ENCODE measurements at places on chromosomes 2 and 18. TPM values are rescaled to one million over a fixed set of nuclear protein-coding genes. Genes with fewer than 3 reads are reported as not detected.
A peak's percentile ranks its signal among the peaks of the same experiment; 100 is the strongest.

DNA sequence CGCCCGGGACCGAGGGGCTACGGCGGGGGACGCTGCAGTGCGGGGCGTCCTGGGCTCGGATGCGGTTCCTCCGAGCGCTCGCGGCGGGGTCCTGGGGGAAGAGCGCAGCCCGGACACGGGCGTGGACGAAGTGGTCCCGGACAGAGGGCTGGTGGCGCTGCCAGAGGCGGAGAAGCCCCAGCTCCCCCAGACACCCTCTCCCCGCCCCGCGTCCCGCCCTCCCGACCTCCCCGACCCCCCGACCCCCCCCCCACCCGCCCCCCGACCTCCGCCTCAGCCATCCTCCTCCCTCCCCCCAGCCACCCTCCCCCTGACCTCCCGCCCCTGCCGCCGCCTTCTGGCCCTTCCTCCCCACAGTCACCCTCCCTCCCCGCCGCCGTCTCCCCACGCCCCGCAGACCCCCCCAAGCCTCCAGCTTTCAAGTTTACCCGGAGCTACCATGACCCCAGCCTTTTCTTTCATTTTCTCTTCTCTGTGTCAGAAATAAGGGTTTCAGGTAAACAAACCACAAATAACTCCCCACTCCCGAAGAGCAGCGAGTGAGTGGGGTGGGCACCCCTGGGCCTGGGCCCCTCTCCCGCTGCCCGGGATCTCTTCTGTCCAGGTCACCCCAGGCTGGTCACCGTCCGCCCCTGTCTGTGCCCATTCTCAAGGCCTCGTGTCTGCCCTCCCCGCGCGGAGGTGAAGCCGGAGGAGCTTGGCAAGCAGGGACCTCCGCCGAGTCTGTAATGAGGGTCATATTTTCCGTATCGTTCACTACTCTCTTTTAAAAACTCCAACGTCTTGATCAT, 5.1 kb downstream of the NFATC1 start:
- H3K27ac ChIP-seq: peak overlapping the region; percentile 96
- no peaks in the 10 kb centered on the region for H3K27me3 ChIP-seq
- peak overlapping the region; percentile 83 for H3K4me3 ChIP-seq
- peak; percentile 86 for DNase-seq
- H3K4me1 ChIP-seq: peaks cover 49% of the 10 kb centered on the region

- H3K36me3 ChIP-seq: no peaks in the 10 kb centered on the region
- no peak overlapping the region for H3K27ac ChIP-seq
- H3K4me3 ChIP-seq: no peak overlapping the region
- no peaks in the 10 kb centered on the region for H3K4me1 ChIP-seq
Observed at GRCh38 chr2:48749291-48750127, 6.0 kb downstream of the LHCGR start.

- H3K36me3 ChIP-seq: no peaks in the 10 kb centered on the region
- no peaks in the 10 kb centered on the region for H3K4me1 ChIP-seq
- DNase-seq: no peak
- no peaks in the 10 kb centered on the region for H3K27me3 ChIP-seq
Observed at GRCh38 chr2:79638410-79638809, 125.6 kb downstream of the CTNNA2 start.

The TDRD15 gene
- total RNA-seq: not detected

- no peak overlapping the region for H3K4me3 ChIP-seq
- no peaks in the 10 kb centered on the region for H3K36me3 ChIP-seq
- H3K27me3 ChIP-seq: peaks cover 4% of the 10 kb centered on the region
- no peaks in the 10 kb centered on the region for H3K4me1 ChIP-seq
- no peak overlapping the region for H3K27ac ChIP-seq
- no peak for DNase-seq
Observed at GRCh38 chr2:109507217-109507616, 106.5 kb downstream of the SEPTIN10 start.

The MC4R gene
- not detected for total RNA-seq

The RAB6C gene
- not detected for total RNA-seq

The ALPI gene
- not detected for total RNA-seq

GRCh38 chr2:54908591-54908990, 141.7 kb downstream of the RTN4 start:
- no peak overlapping the region for H3K27ac ChIP-seq
- peaks cover 12% of the 10 kb centered on the region for H3K4me1 ChIP-seq
- H3K36me3 ChIP-seq: no peaks in the 10 kb centered on the region
- no peak for DNase-seq
- H3K27me3 ChIP-seq: peaks cover 15% of the 10 kb centered on the region

DNA sequence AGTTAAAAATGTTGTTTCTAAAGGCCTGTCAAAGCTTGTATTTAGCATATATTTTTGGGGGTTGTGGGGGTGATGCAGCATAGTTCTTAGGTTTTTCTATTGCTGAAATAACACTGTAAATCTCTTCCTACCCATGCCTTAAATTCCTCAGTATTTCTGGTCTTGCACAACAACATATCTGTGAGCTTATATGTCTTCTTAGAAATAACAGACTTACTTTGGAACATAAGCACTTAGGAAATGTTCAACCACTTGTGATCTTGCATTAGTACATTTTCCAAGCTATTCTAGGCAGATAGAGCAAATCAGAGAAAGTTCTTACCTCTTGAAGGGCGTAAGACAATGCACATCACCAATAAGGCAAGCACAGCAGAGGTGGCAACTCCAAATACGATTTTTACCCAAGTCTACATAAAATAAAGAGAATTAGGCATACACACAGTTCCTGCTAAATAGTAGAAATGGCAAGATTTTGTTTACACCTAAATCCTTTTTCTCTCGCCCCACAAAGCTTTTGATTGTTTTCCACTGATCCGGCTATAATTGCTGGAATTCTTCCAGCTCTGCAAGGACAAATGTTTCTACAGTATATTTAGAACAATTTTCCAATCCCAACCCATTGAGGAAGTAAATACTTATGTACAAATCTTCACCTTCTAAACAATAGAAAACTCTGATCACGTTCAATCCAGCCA, 512 bp downstream of the FAP start:
- H3K4me1 ChIP-seq: no peaks in the 10 kb centered on the region
- H3K36me3 ChIP-seq: no peaks in the 10 kb centered on the region
- DNase-seq: no peak

DNA sequence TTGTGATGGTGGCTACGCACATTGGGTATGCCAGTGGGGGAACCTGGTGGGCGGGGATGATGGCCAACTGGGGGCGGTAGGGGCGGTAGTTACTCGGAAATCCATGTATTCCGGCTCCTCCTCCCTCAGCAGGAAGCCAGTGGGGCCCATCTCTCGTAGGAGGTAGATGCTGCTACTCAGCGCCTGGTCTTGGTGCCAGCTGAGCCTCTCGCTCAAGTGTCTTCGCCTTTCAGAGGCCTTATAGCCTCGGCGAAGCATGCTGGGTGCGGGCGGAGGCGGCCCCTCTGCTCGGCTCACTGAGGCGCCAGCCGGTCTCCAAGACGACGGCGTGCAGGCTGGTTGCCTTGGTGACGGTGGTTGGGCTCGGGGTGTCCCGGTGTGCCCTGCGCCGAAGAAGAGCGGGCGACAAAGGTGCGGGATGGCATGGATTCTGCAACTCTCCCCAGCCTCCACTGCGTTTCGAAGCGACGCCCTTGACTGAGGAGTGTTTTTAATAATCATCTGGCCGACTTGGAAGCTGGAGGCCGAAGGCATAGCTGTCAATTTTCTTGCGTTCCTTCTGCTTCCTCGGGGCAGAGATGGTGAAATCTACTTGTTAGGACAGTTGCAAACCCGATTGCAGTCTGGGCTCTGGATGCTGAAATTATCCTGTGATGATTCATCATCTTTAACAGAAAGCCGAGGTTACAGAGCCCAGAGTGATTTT, at the start of gene ZSWIM2:
TSS of gene ZSWIM2 (minus strand) at position 298 of the 706 bp plus-strand sequence. CDS start at position 258, 40 bp downstream.
- H3K27me3 ChIP-seq: peaks cover 19% of the 10 kb centered on the region
- H3K27ac ChIP-seq: no peak within 1 kb of the TSS
- no peaks in the 10 kb centered on the region for H3K36me3 ChIP-seq
- H3K4me1 ChIP-seq: peaks cover 4% of the 10 kb centered on the region
- peak; percentile 71 for DNase-seq

The KHK gene
- 13.4 TPM for total RNA-seq

GRCh38 chr2:237581751-237582746, 8.5 kb downstream of the RAB17 start:
- H3K27ac ChIP-seq: peak overlapping the region; percentile 37
- peaks cover 4% of the 10 kb centered on the region for H3K4me1 ChIP-seq
- peak; percentile 82 for DNase-seq
- H3K36me3 ChIP-seq: no peaks in the 10 kb centered on the region
- no peaks in the 10 kb centered on the region for H3K27me3 ChIP-seq

- no peak overlapping the region for H3K4me3 ChIP-seq
- no peak overlapping the region for H3K27ac ChIP-seq
- H3K36me3 ChIP-seq: peaks cover 2% of the 10 kb centered on the region
- no peaks in the 10 kb centered on the region for H3K27me3 ChIP-seq
- H3K4me1 ChIP-seq: no peaks in the 10 kb centered on the region
Observed at GRCh38 chr2:241956521-241957110, 87.1 kb downstream of the RTP5 start.

DNA sequence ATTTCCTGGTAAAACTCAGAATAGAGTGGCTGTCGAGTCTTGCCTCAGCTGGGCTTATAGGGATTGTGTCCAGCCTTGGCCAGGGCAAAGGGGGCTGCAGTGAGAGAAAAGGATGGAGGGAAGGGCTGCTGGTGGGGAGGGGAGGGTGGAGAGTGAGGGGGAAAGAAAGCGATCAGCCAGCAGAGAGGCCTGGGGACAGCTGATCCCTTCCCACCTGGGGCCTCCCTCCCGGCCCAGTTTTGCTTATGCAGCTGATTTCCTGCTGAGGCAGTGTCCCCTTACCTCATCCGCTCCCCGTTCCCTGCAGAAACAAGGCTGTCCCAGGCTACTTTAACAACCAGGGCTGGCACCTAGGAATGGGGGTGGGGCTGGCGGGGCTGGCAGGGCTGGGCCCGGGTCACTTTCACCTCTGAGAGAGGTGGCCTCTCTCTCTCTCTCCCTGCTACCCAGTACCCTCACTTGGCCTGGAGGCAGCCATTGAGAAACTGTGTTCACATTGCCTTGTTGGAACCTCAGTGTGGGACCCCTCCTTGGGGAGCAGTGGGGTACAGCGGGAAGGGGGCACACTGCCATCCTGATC, 12.2 kb upstream of the GMPPA start:
- no peak overlapping the region for H3K4me3 ChIP-seq
- no peaks in the 10 kb centered on the region for H3K36me3 ChIP-seq

DNA sequence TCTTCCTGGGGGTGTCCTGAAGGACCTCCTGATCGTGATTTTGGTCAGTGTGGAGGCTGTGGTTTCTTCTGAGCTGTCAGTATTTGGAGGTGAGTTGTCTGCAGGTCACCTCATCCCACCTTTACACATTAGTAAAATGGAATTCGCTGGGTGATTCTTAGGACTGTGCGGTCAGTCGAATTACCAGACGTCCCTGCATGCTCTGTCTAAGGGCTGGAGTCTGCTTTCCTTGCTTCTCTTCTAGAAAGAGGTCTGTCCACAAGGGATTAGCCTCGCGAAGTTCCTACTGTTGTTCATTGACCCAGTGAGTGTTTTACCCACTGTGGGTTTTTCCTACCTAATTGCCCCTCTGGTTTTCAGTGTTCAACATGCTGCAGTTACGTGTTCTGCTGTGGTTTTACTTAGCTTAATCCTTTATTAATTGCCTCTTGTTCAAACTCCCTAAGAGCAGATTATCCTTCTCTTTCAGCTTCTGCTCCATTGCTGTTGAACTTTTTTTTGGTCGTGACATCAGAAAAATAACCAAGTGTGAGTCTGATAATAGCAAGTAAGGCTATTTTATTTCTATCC, 183.4 kb downstream of the NEDD4L start:
- no peaks in the 10 kb centered on the region for H3K4me1 ChIP-seq
- peaks cover 6% of the 10 kb centered on the region for H3K27me3 ChIP-seq
- no peak overlapping the region for H3K27ac ChIP-seq
- DNase-seq: peak; percentile 45
- no peak overlapping the region for H3K4me3 ChIP-seq

DNA sequence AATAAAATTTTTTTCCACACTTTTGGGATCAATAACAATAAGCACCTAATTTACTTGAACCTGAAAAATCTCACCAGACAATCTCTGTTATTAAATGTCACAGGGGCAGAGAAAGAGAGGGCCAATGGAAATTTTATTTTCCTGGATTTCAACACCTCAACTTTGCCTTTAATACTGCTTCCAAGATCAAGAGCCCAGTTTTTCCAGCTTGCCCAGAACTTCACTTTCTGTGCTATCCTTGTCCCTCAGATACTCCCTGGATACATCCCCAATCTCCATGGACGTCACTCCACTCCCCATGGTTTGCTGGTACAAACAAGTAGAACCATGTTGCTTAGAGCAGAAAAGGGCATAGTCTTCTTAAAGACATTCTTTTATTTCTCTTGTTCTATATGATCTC, 29.3 kb upstream of the PID1 start:
- no peaks in the 10 kb centered on the region for H3K36me3 ChIP-seq
- H3K4me3 ChIP-seq: no peak overlapping the region
- DNase-seq: no peak
- H3K4me1 ChIP-seq: no peaks in the 10 kb centered on the region
- H3K27me3 ChIP-seq: no peaks in the 10 kb centered on the region

The SOX11 gene
- not detected for total RNA-seq

The ZNF532 gene
- 1.0 TPM for total RNA-seq

GRCh38 chr2:88521445-88522073, 69.1 kb upstream of the FOXI3 start:
- no peak overlapping the region for H3K27ac ChIP-seq
- H3K4me1 ChIP-seq: no peaks in the 10 kb centered on the region
- H3K4me3 ChIP-seq: no peak overlapping the region
- peaks cover 6% of the 10 kb centered on the region for H3K27me3 ChIP-seq
- no peak for DNase-seq

DNA sequence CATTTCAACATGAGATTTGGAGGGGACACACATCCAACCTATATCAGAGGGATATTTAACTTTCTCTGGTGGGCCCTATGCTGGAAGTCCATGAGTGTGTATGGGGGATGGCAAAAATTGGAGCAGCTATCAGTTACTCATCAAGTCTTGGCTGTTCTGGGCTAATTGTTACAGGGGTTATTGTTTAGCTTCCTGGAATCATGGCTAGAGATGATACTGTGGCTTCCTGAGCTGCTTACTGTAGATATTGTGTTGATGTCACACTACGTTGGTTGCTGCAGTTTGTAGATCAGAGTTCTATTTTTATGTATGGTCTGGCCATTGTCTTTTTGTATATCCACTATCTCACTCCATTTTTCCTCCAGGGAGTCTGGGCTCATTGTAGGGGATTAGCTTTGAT, 20.9 kb upstream of the IL1R2 start:
- H3K4me3 ChIP-seq: no peak overlapping the region
- no peak overlapping the region for H3K27ac ChIP-seq
- H3K36me3 ChIP-seq: no peaks in the 10 kb centered on the region
- H3K4me1 ChIP-seq: peaks cover 7% of the 10 kb centered on the region

DNA sequence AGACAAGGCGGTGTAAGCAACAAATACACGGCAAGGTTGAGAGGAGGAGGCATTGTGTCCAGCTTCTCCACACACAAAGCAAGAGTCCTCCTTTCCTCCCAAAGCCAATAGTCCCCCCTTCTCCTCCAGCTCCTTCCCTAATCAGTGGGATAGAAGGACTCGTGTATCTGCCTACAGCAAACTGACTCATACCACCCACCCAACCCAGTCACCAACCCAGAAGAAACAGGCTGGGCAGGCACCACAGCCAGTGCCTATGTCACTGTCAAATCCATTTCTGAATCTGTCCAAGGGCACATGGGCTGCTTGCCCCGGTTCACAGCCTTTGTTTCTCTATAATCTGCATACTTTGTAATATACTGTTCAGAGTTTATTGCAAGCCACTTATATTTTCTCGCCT, 19.2 kb upstream of the NMS start:
- no peaks in the 10 kb centered on the region for H3K4me1 ChIP-seq
- no peak overlapping the region for H3K27ac ChIP-seq
- no peak for DNase-seq
- H3K27me3 ChIP-seq: no peaks in the 10 kb centered on the region

The EGR4 gene
- total RNA-seq: 1.2 TPM

GRCh38 chr2:206740800-206741199, 22.6 kb upstream of the DYTN start:
- no peaks in the 10 kb centered on the region for H3K36me3 ChIP-seq
- no peak overlapping the region for H3K27ac ChIP-seq
- H3K4me3 ChIP-seq: no peak overlapping the region
- peaks cover 3% of the 10 kb centered on the region for H3K4me1 ChIP-seq

Data from activated CD4-positive, alpha-beta T cell treated with anti-CD3 and anti-CD28 coated beads, Interleukin-2, amount 10 ng/mL, durations not matched to agents 24 days and 14 days (primary cell).